ENCODE measurements at places on chromosomes 12 and 14. TPM values are rescaled to one million over a fixed set of nuclear protein-coding genes. Genes with fewer than 3 reads are reported as not detected.

DNA sequence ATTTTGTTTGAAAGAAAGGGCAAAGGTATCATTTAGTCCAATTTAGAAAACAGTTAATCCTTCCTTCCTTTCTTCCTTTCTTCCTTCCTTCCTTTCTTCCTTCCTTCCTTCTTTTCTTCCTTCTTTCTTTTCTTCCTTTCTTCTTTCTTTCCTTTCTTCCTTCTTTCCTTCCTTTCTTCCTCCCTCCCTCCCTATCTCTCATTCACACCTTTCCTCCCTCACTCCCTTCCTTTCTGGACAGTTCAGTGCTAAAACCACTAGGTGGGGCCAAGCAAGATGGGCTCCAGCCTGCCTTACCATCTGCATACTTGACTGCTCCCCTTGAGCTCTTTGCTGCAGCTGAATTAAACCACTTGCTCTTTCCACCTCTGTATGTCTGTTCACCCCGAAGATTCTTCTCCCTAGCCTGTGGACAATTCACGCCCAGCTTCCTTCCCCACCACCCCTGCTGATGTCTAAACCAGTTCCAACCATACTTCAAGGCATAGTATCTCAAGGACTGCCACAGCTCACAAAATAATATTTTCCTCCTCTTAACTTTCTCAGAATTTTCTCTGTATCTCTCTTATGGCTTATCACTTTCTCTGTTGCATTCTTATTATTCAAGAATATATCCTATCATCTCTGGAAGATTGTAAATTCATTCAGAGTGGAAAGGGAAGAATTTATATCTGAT is 78.0 kb downstream of the DBX2 start:
- no peak overlapping the region for H3K4me3 ChIP-seq
- peaks cover 9% of the 10 kb centered on the region for H3K4me1 ChIP-seq
- DNase-seq: no peak
- no peaks in the 10 kb centered on the region for H3K36me3 ChIP-seq

GRCh38 chr14:69312608-69313007 is 52.6 kb downstream of the GALNT16 start:
- no peak overlapping the region for H3K4me3 ChIP-seq
- H3K36me3 ChIP-seq: no peaks in the 10 kb centered on the region
- no peaks in the 10 kb centered on the region for H3K27me3 ChIP-seq
- no peak for DNase-seq

The C12orf50 gene
- 0.10 TPM for total RNA-seq

The DCP1B gene
- total RNA-seq: 24.2 TPM

The CEBPE gene
- 0.62 TPM for total RNA-seq

The TMCC3 gene
- 0.35 TPM for total RNA-seq

DNA sequence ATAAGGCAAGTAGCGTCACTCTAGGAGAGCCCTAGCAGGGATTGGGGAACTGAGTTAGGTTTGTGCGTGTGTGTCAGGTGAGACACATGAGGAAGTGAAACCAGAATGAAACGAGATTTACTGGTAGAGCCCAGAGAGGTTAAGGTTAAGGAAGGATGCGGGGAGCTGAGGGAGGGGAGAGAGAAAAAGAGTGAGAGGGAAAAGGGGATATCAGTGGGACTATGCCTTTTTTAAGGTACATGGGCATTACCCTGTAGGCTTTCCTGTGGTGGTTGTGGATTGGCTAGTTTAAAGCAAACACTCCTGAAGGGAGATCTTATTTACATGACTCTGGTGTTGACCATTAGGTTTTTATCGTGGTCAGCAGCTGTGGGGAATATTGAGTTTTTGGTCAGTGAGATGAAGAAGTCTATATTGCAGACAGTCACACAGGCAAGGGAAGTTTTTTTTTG is 13.9 kb downstream of the ZDHHC17 start:
- peaks cover 4% of the 10 kb centered on the region for H3K36me3 ChIP-seq
- peaks cover 13% of the 10 kb centered on the region for H3K4me1 ChIP-seq
- peak; percentile 16 for DNase-seq

DNA sequence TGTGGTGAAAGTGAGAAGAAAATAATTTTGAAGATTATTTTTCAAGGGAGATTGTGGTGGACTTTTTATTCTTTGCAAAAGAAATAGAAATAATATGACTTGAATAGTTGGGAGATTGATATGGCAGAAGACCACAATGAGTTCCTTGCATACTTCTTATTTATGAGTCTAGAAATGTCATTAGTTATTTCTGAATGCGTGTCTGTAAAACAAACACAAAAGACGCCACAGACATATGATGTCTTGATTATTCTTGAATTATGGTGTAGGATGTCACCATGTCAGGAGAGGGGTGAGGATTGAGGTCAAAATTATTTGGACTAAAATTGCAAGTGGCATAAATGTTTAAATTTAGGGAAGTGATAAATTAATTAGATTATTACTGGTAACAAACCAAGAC is 440.7 kb upstream of the PDE3A start:
- H3K4me1 ChIP-seq: no peaks in the 10 kb centered on the region
- no peaks in the 10 kb centered on the region for H3K27me3 ChIP-seq
- DNase-seq: no peak
- H3K36me3 ChIP-seq: no peaks in the 10 kb centered on the region
- no peak overlapping the region for H3K4me3 ChIP-seq

The JAG2 gene
- 1.2 TPM for total RNA-seq

DNA sequence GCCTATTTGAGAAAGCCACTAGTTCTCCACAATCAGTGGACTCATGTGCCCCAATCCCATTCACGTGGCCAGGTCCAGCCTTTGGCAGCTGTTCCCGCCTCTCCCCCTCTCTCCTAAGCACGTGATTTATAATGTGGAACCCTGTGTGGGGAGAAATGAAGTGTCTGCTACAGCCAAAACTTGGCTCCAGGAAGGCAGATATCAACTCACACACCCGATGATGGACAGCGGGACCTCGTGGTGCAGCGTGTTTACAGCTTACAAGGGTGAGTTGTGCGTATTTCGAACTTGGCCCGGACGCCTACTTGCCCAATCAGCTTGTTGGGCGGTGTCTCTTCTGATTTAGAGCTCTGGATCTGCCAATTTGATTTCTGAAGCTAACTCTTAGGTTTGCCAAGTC is 38.1 kb upstream of the FAM181A start:
- H3K4me3 ChIP-seq: no peak overlapping the region
- peaks cover 6% of the 10 kb centered on the region for H3K4me1 ChIP-seq
- peaks cover 44% of the 10 kb centered on the region for H3K27me3 ChIP-seq
- no peaks in the 10 kb centered on the region for H3K36me3 ChIP-seq

- H3K27ac ChIP-seq: peak overlapping the region; percentile 30
- H3K4me3 ChIP-seq: no peak overlapping the region
- H3K4me1 ChIP-seq: peaks cover 25% of the 10 kb centered on the region
- no peak for DNase-seq
Observed at GRCh38 chr12:66775871-66776270, 97.0 kb upstream of the GRIP1 start.

- peak; percentile 59 for DNase-seq
- no peaks in the 10 kb centered on the region for H3K27me3 ChIP-seq
- H3K27ac ChIP-seq: no peak overlapping the region
Observed at GRCh38 chr14:104094709-104095425, 9.4 kb downstream of the ASPG start.

GRCh38 chr12:43586646-43587245 is 34.7 kb upstream of the ADAMTS20 start:
- no peaks in the 10 kb centered on the region for H3K36me3 ChIP-seq
- no peak overlapping the region for H3K4me3 ChIP-seq
- no peak for DNase-seq
- H3K4me1 ChIP-seq: no peaks in the 10 kb centered on the region
- H3K27me3 ChIP-seq: no peaks in the 10 kb centered on the region

- no peak for DNase-seq
- H3K4me3 ChIP-seq: no peak overlapping the region
- no peaks in the 10 kb centered on the region for H3K27me3 ChIP-seq
- no peak overlapping the region for H3K27ac ChIP-seq
- no peaks in the 10 kb centered on the region for H3K36me3 ChIP-seq
- H3K4me1 ChIP-seq: peaks cover 18% of the 10 kb centered on the region
Observed at GRCh38 chr12:106769078-106769477, 5.4 kb upstream of the RIC8B start.

The AHNAK2 gene
- 0.22 TPM for total RNA-seq

DNA sequence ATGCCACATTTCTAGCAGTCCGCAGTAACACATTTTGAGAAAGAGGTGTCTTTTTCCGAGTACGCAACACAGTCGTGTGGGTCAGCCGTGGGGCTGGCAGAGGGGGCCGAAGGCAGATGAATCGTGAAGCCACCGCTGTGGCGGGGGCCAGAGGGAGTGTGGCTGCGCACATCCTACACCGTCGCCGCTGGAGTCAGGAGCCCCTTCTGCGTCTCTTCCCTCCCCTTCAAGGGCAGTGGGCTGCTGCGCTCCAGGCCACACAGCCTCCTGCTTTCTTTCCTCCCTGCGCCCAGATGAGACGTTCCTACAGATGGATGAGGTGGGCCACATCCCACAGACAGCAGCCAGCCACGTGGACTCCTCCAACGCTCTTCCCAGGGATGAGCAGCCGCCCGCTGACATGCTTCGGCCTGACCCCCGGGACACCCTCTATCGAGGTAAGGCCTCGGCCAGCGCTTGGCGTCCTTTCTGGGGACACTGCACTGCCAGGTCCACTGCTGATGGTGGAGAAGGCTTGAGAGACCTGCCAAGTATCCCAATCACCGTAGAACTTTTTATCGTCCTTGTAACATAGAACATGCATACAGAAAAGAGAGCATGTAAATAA is 89.8 kb downstream of the B4GALNT3 start:
- no peak overlapping the region for H3K4me3 ChIP-seq
- H3K4me1 ChIP-seq: peaks cover 21% of the 10 kb centered on the region
- DNase-seq: no peak
- no peaks in the 10 kb centered on the region for H3K27me3 ChIP-seq
- no peak overlapping the region for H3K27ac ChIP-seq

DNA sequence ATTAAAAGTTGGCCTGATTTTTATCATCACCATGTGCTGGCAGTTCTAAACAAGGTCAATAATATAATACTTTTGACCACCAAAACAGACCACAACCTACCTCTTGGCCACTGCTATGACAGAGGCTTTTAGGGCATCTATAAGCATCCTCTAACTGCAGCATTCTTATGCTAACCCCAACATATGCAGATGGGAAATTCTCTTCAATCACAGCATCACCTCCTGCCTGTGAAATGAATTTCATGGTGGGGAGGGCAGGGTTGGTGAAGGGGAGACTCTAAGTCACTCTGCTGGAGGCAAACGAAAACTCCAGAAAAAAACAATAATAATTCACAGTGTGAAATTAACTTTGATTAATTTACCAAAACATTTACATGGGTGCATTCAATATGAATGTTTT is 78.8 kb upstream of the FAR2 start:
- H3K36me3 ChIP-seq: no peaks in the 10 kb centered on the region
- no peak overlapping the region for H3K4me3 ChIP-seq
- H3K27ac ChIP-seq: no peak overlapping the region
- H3K27me3 ChIP-seq: no peaks in the 10 kb centered on the region

GRCh38 chr12:128857133-128857763 is 4.0 kb downstream of the GLT1D1 start:
- no peak overlapping the region for H3K4me3 ChIP-seq
- H3K27ac ChIP-seq: no peak overlapping the region
- no peaks in the 10 kb centered on the region for H3K27me3 ChIP-seq
- DNase-seq: no peak
- no peaks in the 10 kb centered on the region for H3K36me3 ChIP-seq
- H3K4me1 ChIP-seq: no peaks in the 10 kb centered on the region

The HIP1R gene
- 117 TPM for total RNA-seq

GRCh38 chr14:24954037-24954699 is 95.8 kb downstream of the STXBP6 start:
- DNase-seq: no peak
- no peak overlapping the region for H3K27ac ChIP-seq
- no peaks in the 10 kb centered on the region for H3K4me1 ChIP-seq
- peaks cover 3% of the 10 kb centered on the region for H3K27me3 ChIP-seq
- no peaks in the 10 kb centered on the region for H3K36me3 ChIP-seq
- no peak overlapping the region for H3K4me3 ChIP-seq

The GLIPR1L1 gene
- not detected for total RNA-seq

The MUCL1 gene
- total RNA-seq: not detected

GRCh38 chr12:19390051-19390598 is 49.2 kb upstream of the AEBP2 start:
- H3K27ac ChIP-seq: no peak overlapping the region
- H3K36me3 ChIP-seq: no peaks in the 10 kb centered on the region
- no peaks in the 10 kb centered on the region for H3K27me3 ChIP-seq
- DNase-seq: no peak
- H3K4me1 ChIP-seq: no peaks in the 10 kb centered on the region

GRCh38 chr12:110763583-110763982 is 20.9 kb upstream of the PPP1CC start:
- no peak overlapping the region for H3K4me3 ChIP-seq
- no peak overlapping the region for H3K27ac ChIP-seq
- no peaks in the 10 kb centered on the region for H3K4me1 ChIP-seq
- H3K27me3 ChIP-seq: peaks cover 4% of the 10 kb centered on the region

DNA sequence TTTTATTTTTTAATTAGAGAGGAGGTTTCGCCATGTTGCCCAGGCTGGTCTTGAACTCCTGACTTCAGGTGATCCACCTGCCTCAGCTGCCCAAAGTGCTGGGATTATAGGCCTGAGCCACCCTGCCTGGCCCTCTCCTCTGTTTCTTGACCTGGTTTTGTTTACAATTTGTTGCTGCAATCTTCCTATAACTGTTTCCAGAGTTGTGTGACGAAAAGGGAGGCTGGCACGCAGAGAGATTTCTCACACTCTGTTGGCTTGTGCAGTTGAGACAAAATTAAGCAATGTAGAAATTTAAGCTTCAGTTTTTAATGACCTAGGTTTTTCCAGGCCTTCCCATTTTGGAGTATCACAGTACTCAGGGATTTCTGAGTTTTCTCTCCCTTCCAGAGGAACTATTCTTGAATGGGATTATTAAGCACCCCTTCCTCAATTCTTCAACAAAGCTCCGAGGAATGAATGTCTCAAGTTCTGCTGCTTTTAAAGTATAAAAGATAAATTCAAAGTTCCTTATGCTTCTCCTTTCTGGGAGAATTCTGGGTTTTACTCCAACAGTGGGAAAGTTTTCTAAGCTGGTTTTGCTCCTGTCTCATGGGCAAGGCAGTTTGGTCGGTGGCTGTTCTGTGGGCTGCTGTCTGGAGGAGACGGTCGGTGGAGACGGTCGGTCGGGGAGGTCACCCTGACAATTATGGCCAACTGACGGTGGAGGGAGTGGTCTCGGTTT is 20.4 kb upstream of the FOS start:
- peak overlapping the region; percentile 95 for H3K27ac ChIP-seq
- no peaks in the 10 kb centered on the region for H3K27me3 ChIP-seq
- H3K4me1 ChIP-seq: peaks cover 23% of the 10 kb centered on the region
- H3K4me3 ChIP-seq: peak overlapping the region; percentile 47
- DNase-seq: no peak
- no peaks in the 10 kb centered on the region for H3K36me3 ChIP-seq

- no peak overlapping the region for H3K27ac ChIP-seq
- H3K36me3 ChIP-seq: no peaks in the 10 kb centered on the region
- H3K4me3 ChIP-seq: no peak overlapping the region
- H3K27me3 ChIP-seq: no peaks in the 10 kb centered on the region
- H3K4me1 ChIP-seq: no peaks in the 10 kb centered on the region
Observed at GRCh38 chr12:66050610-66051009, 79.9 kb downstream of the LLPH start.

The KRT78 gene
- not detected for total RNA-seq

The DTX1 gene
- 5.6 TPM for total RNA-seq

DNA sequence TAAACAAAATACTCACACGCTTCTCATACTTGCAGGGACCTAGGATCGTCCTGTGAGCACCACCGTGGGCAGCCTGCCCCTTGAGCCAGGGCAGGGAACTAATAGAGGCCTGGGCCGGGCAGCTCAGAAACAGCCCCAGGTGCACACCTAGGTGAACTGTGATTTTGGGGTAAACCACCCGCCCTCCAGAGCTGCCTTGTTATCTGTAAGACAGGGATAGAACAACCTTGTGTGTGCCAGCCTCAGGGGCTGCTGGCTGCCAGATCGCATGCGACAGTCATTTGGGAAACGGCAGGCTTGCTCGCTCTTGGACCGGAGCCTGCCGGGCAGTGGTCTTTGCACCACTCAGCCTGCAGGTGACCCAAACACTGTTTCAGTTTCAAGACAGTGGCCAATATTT is 86.8 kb downstream of the ADGRD1 start:
- no peaks in the 10 kb centered on the region for H3K27me3 ChIP-seq
- no peak overlapping the region for H3K4me3 ChIP-seq
- no peaks in the 10 kb centered on the region for H3K4me1 ChIP-seq
- no peak overlapping the region for H3K27ac ChIP-seq

Data from T-cell (primary cell).